ENCODE measurements at places on chromosomes 1 and 21.

- peak; percentile 50 for DNase-seq
Observed at GRCh38 chr1:45722809-45723208, 27.6 kb downstream of the IPP start.

DNA sequence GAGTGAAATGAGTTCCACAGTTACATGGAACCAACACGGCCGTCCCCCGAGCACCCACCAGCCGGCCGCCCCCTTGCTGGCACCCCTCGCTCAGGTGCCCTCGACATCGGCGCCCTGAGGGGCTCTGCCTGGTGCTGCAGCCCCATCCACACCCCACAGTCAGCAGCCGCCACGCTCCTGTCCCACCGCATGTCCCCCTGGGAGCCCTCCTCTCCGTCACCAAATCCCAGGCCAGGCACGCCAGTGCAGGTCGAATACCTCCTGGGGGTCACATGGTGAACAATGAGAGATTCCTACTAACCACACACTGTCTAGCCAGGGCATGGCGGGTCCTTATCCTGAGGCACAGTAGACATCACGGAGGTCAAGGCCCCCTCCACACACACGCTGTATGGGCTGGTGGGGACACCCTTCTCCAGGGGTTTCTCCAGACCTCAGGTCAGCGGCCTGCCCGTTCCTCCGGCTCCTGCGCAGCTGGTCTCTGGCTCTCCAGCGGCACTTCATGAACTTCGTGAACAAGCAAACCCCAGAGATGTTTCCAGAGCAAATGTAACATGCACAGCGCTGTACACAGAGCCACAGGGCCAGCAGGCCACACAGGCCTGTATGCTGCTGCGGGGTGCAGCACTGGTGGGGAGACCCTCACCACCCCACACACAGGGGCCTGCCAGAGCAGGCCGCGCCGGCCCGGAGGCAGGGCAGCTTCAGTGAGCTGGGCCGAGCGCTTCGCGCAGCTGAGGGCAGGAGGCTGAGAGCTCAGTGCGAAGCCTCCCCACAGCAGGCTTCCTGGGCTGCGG is 21.8 kb downstream of the POFUT2 start:
- DNase-seq: no peak

GRCh38 chr1:204441558-204441957 is 29.9 kb upstream of the PPP1R15B start:
- no peak for DNase-seq

- DNase-seq: no peak
Observed at GRCh38 chr1:207486198-207486597, 9.8 kb upstream of the CR1 start.

- DNase-seq: no peak
Observed at GRCh38 chr21:43599728-43600127, 59.6 kb downstream of the HSF2BP start.

DNA sequence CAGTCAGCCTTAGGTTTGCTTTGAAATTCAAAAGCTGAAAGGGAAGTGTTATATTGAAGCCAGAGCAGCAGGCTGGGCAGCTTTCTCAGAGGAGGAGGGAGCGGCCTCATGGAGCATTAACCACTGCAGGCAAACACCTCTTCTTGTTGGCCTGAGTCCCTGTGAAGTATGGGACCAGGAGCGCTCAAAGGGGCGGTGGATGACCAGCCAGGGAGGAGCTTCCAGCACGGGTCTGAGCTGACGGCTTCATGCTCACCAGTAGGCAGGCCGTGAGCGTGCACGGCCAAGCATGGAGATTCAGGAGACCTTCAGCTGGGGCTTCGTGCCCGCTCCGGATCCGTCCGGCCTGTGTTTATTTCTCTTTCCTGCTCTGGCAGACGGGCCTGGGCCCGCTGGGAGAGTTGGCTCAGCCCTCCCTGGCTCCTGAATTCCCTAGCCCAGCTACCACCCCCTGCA is 245.2 kb downstream of the TRABD2B start:
- no peak for DNase-seq

DNA sequence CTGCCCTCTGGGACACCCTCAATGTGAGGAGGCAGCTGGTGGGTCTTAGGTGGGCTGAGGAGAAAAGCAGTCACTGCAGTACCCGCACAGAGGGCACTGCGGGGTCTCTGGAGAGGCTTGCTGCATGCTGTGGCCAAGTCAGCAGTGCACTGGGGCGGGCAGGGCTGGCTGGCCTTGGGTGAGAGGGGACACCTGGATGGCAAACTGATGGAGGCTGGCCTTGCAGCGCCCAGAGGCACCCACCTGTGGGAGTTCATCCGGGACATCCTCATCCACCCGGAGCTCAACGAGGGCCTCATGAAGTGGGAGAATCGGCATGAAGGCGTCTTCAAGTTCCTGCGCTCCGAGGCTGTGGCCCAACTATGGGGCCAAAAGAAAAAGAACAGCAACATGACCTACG is 3.2 kb downstream of the ELF3 start:
- DNase-seq: no peak

GRCh38 chr1:201946224-201946908 is at the start of gene LMOD1:
Gene LMOD1, minus strand, starts transcription at chr1:201946548. Its CDS starts 208 bp downstream, at chr1:201946340.
- peak; percentile 93 for DNase-seq

DNA sequence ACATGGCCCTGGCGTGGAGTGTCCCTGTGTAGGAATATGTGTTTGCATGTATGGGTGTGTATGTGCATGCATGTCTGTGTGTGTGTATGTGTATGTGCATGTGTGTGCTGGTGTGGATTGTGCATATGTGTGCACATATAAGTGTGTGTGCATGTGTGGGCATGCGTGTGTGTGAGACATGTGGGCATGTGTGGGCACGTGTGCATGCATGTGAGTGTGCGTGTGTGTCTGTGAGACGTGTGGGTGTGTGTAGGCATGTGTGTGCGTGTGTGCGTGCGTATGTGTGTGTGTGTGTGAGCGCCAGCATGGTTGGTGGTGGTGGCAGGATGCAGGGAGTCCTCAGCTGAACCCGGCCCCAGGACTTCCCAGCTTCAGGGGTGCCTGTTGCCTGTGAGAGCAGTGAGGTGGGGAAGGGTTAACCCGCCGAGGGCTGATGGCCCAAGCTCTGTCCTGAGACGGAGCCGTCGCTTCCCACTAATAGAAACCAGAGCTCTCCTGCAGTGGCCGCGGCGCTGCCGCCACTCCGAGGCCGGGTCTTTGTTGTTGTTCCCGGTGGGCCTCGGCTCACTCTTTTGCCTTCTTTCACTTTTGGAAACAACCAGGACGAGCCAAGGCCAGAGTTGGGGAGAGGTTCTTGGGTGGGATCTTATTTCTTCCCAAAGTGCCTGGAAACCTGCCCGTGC is 143.6 kb upstream of the ARHGEF16 start:
- DNase-seq: no peak

GRCh38 chr1:44808063-44808937 is at the start of gene BTBD19:
Gene BTBD19, plus strand, starts transcription at chr1:44808523. Its CDS starts 298 bp downstream, at chr1:44808821.
- DNase-seq: peak; percentile 95

- no peak for DNase-seq
Observed at GRCh38 chr1:89912073-89912472, 82.8 kb upstream of the ZNF326 start.

- peak; percentile 48 for DNase-seq
Observed at GRCh38 chr1:31239653-31240241, at the start of gene NKAIN1. Gene NKAIN1, minus strand, starts transcription at chr1:31239887. Its CDS starts 340 bp downstream, at chr1:31239547.

DNA sequence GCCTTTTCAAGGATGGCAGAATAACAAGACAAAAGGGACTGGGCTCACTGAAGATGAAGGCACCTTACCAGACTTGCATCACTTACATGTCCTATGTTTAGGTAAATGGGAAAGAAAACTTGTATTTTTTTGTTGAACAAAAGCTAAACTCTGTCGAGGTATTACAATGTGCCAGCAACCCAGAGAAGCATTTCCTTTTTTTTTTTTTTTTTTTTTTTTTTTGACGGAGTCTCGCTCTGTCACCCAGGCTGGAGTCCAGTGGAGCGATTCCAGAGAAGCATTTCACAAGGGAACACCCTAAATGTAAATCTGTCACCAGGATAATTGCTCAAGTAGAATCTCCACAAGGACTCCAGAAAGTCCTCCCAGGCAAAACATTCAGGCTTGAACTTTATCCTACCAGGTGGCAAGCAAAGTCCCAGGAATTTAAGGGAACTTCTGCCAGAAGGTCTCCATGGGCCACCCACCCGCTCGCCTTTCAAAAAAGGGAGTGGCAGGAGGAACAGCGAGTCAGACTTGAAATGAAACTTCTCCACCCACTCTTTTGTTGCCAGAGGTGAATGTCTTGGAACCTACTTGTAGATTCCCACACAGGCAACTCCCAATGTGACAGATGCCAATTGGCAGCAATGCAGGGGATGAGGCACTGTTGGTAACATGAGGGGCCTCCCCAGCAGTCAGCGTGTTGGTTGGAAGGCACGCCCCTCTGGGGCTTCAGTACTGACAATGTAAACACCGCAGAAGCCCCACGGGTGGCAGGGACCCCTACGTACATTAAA is 125.0 kb downstream of the TIAM1 start:
- peak; percentile 73 for DNase-seq

DNA sequence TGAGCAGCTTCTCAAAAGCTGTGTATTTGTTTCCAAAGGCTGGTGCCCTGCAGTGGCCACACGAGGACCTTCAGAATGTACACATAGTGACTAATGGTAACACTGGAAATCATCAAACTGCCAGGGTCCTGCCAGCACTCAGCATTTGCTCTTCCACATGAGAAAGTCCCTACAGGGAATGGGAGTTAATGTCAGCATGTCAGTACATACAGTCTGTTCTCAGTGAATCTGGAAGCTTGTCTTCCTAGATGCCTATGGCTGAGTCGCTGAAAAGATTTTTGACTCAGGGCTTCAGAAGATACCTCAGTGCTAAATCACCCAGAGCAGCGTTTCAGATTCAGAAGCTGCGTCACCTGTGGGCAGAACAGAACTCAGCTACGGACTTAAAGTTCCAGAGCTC is 108.2 kb downstream of the CDC7 start:
- peak; percentile 55 for DNase-seq

GRCh38 chr1:201418461-201418860 is 3.1 kb downstream of the TNNI1 start:
- no peak for DNase-seq

DNA sequence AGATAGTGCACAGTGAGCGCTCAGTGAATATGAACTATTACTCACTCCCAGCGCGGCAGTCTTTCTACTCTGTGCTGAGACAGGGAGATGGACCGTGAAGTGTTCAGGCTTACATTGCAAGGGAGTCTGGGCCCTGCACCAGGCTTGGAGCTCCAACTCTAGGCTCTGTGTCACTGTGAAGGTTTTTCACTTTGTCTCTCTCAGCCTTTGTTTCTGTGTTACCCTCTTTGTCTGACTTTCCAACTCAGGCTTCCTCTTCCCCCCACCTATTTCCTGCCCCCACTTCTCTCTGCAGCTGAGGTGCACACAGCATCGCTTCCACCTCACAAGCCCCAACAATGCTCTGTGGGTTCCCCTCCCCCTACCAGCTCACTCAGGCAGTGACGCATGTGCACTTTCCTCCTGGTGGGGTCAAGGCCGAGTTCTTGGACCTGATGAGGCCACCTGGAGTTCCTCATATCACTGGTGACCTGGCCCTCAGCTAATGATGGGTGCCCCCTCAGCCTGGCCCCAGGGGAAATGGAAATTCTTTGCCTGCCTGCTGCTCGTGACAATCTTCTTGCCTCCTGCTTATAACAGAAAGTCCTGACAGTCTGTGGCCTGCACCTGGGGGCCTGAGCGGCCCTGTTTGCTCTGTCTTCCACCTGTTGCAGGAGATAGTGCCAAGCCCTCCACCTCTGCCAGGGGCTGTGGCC is 1.1 kb upstream of the LCK start:
- DNase-seq: peak; percentile 35

GRCh38 chr1:15941044-15941840 is 34.7 kb downstream of the ZBTB17 start:
- no peak for DNase-seq

DNA sequence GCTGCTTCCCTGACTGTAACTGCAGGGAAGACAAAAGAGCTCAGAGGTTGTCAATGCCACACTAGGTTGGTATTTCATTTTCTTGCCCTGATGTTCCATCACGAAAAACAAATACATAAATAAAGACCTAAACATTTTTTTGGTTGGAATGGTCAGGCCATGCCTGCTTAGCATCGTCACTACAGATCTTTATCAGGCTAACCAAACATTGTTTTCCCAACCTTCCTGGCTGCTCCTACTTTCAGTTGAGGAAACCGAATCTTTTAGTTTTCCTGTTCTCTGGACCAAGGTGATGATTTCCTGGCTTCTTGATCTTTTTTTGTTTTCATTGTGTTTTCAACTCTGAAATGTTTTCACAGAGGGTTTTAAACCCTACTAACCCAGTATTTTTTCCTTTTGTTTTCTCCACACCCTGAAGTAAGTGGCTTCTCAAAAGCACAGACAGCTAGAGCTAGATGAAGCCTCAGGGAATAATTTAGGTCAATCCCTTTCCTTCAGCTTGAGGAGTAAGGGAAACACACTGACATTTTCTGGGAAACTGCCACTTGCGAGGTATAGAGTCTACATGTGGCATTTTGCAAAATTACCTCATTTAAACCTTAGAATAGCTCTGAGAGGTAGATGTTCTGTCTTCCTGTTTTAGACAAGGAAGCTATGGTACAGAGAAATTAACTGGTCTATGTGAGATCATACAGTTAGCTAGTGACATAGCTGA is 67.2 kb upstream of the CNN3 start:
- DNase-seq: no peak

DNA sequence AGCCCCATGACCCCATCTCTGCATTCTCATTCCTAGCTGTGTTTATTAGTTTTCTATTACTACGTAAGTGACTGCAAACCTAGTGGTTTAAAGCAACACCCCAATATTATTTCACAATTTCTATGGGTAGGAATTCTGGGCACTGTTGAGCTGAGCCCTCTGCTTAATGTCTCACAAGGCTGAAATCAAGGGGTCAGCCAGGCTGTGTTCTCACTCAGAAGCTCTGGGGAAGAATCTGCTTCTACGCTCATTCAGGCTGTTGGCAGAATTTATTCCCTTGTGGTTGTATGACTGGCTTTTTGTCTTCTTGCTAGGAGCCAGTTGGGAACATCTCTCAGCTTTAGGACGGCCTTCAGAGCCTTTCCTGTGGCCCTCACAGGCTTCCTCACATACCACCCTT is 181.0 kb downstream of the GIPC2 start:
- DNase-seq: no peak

DNA sequence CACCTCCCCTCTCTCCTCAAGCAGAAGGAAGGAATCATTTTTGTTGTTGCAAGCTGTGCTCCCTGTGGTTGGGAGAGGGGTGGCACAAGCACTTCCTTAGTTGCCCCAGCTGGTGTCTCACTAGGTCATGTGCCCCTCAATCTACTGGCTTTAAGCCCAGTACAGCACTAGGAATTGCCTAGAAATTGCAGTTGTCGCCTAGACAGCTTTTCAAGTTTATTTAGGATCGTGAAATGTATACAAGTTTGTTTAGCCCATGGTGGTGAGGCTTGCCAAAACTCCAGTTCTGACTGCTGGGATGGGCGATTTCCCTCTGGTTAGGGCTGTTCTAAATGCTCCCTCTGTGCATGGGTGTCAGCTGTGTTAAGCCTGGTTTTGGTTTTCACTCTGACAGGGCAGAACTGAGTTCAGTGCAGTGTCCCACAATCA is 126.8 kb upstream of the ZNF644 start:
- no peak for DNase-seq

- DNase-seq: no peak
Observed at GRCh38 chr1:52907068-52907811, 14.3 kb downstream of the ECHDC2 start.

GRCh38 chr1:10217748-10218441 is 7.5 kb downstream of the KIF1B start:
- DNase-seq: peak; percentile 54
